ENCODE measurements at places on chromosomes 16 and 17.

DNA sequence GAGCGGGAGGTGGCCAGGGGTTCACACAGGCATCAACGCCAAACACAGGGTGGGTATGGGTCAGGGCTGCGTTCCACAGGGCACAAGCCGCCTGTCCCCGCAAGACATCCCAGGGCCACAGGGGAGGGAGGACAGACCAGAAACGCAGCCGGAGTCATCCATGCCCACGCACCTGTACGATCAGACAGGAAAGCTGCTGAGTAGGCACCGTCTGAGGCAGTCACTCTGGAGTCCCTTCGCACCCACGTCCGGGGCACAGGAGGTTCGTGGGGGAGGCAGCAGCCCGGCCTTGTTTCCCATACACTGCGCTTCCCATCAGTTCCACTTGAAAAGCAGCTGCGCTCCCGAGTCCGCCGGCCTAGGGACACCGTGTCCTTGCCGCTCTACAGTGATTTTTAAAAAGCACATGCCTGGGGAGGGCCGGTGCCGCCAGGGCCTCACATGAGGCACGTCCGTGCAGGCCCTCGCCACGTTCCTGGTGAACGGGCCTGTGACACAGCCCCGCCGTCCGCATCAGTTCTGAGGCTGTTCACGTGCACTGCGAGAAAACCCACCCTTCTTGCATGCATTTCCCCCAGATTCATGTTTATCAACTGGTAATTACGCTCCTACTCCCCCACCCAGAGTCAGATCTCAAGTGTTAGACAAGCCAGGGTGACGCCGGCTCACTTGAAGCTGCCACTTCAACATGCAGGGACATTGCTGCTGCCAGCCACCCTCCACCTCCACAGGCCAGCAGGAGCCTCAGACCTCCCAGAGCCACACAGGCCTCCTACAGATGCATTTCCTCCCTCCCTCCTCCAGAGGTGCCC lies 34.8 kb downstream of the WDR45B start:
- DNase-seq = no peak

GRCh38 chr16:17038415-17038814 lies 432.3 kb downstream of the XYLT1 start:
- DNase-seq = no peak

- no peak for DNase-seq
Measured at GRCh38 chr16:50079397-50080140, 13.8 kb downstream of the HEATR3 start.

DNA sequence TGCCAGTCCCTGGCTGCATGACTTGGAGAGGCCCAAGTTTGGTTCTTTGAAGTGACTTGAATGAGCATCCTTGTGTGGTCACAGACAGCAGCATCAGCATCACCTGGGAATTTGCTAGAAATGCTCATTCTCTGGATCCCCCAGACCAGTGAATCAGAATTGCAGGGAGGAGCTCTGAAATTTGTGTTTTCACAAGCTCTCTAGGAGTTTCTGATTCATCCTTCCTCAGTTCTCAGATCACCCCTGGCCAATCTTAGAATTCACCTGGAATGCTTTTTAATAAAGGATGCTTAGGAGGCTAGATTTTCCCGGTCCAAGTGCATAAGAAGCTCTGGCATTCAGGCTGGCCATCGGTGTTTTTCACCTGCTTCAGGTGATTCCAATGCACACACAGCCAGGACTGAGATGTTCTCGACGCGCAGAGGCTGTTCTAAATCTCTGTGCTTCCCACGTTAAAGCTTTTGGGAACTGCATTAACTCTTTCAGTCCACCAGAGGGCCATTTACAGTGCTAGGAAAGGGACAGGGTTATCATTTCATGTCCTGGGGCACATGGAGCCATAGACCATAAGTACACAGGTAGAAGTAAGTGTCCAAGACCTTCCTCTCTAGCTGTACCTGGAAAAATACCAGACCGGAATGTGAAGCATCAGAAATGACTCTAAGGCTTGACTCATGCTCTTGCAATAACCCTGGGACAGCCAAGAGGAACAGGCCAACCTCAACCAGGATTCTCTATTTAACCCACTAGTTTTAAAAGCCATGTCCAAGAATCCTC lies 85.7 kb upstream of the XYLT1 start:
- DNase-seq = no peak

DNA sequence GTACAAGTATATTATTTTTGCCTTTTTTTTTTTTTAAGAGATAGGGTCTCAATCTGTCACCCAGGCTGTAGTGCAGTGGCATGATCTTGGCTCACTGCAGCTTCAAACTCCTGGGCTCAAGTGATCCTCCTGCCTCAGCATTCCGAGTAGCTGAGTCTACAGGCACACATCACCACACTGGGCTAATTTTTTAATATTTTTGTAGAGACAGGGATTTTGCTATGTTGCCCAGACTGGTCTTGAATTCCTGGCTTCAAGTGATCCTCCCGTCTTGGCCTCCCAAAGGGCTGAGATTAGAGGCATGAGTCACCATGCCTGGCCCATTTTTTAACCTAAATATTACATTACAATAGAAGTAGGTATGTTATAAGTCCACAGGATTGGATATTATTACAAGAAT lies 3.2 kb downstream of the TERB1 start:
- no peak for DNase-seq

- no peak for DNase-seq
Measured at GRCh38 chr17:35514564-35514963, 22.9 kb downstream of the SLFN12L start.

GRCh38 chr17:15920758-15921239 lies 24.1 kb upstream of the ADORA2B start:
- no peak for DNase-seq

GRCh38 chr17:38476549-38476948 lies 48.3 kb downstream of the ARHGAP23 start:
- DNase-seq = no peak

GRCh38 chr17:58722274-58722673 lies 29.9 kb downstream of the RAD51C start:
- DNase-seq = no peak

DNA sequence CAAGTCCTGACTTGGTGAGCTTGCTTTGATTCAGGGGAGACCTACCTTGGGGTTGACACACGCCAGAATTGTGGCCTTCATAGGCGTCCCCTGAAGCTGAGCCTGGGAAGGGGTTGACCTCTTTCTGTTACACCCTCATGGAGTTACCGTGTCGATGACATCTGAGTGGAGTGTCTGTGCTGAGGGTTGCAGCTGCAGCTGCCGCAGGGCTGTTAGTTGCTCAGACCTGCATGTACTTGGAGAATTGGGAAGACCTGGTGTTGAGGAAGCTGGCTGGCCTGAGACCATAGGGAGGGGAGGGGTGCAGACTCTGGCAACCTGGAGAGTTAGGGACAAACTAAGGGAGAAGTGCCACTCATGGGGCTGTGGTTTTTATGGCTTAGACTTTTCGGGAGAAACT lies 9.6 kb downstream of the GSE1 start:
- DNase-seq = no peak

DNA sequence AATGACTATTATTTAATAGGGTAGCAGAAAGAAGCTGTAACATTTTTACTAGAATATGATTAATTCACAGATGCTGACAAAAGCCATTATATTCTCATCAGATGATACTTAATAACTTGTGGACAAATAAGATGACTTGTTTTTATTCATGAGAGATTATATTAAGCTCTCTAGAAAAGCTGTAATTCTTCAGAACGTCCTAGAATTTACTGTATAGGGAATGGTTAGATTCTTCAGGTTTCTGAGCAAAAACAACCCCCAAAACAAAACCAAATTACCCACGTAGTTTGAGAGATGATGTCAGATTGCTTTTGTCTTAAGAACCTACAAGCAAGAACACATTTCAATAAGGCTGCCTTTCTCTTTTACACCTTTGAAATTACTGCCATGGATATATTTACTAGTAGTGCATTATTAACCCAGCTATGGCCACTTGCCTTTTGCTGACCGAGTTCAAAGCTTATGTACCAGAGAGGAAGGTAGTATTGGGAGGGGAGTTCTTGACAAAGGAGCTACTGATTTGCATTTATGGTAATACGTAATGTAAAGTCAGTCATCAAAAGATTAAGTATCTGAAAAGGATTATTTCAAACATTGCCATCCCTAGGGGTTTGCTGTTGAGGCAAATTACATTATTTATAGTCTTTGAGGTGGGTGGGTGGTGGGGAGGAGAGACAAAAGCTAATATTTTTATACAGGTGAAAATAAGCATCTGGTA lies 51.7 kb downstream of the NLK start:
- no peak for DNase-seq

DNA sequence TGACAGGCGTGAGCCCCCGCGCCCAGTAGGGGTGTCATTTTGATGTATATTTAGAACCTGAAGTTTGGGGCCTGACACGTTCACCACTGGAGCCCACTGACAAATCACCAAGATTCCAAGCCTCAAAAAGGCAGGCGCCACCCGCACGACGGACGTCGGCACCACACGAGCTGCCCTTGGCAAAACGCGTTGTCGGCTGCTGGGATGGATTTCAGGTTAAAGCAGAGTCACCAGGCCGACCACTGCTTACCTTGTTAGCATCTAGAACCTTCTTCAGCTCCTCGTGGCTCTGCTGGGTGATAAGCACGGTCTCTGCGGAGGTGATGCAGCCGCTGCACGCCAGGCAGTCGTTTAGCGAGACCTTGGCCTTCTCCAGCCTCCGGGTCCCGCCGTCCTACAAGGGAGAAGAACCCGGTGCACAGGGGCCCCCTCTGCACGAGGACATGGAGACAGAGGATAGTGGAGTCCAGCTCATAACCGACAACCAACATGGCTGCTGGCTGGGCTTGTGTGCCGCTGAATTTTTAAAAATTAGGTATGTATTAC lies 3.8 kb downstream of the CIAO3 start:
- DNase-seq = no peak

DNA sequence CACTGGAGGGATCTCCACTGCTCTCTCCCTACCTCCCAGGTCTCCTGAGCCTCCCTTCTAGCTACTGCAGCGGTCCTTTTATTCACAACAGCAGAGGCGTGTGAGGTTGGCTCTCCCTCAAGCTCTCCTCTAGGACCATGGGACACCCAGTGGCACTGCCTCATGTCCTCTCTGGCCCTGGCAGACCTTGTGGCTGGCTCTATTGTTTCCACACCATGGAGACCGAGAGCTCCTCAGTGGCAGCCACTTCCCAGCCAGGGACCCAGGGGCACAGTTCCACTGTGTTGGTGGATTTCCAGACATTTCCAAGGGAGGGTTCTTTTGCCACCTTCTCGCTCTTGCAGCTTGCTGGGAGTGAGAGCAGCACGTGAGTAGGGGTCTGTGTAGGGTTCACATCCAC lies 204.9 kb downstream of the AXIN2 start:
- DNase-seq = no peak

DNA sequence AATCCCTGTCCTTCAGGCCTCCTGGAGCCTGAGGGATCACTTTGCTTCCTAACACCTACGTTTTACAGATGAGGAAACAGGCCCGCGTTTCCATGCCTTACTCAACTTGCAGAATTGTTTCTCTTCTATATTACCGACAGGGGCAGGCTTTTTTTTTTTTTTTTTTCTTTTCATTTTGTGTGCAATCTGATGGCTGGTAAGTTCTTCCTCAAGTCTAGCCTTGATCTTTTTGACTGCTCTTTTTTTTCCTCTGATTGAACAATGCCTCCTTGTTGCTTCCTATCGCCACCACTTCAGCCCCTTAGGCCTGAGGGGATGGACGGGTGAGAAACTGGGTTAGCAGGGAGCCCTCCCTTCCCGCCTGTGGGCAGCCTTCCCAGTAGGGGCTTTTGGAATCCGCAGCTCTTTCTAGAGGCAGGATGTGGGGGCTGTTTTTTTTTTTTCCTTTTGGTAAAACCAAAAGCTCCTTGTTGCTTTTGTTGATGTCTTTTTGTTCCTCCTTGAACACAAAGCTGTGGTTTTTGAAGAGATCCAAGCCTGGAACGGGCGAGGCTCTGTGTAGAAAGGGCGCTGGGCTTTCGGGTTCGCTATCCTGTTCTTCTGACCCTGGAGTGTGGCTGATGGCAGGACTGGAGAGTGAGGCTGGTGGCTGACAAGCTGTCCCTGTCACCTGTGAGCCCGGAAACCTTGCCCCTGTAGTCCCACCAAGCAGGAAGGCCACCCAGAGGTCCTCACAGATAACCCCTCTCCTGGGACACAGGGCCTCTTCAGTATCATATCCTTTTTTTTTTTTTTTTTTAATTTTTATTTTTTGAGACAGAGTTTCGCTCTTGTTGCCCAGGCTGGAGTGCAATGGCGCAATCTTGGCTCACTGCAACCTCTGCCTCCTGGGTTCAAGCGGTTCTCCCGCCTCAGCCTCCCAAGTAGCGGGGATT lies 14.0 kb downstream of the LASP1 start:
- no peak for DNase-seq

- no peak for DNase-seq
Measured at GRCh38 chr17:50532452-50533024, at the start of gene EPN3. Gene EPN3 (plus strand): TSS chr17:50532735. CDS start chr17:50536557, 3,822 bp downstream.
